ENCODE measurements at places on chromosomes 4 and X.
A peak's percentile ranks its signal among the peaks of the same experiment; 100 is the strongest.

- no peak for DNase-seq
Measured at GRCh38 chr4:44145868-44146267, 302.7 kb downstream of the KCTD8 start.

- no peak for DNase-seq
Measured at GRCh38 chr4:40918330-40918729, 168.6 kb downstream of the NSUN7 start.

GRCh38 chrX:145729635-145730034, 88.0 kb upstream of the SLITRK2 start:
- DNase-seq, result no peak

DNA sequence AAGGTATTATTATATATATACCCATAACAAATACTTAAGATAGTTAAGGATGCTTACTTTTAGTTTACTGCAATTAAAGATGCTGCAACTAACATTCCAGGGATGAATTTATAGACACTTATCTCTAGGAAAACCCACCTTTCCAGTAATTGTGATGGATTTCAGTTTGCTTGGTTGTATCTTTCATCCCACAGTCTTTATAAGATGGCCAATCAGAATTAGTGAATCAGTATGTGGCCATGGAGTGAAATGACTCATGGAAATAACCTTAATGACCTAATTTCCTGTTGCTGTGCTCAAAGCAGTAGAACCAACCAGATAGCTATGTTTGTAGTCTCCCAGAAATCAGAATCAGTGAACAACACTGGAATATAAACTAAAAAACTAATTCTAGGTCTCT, 26.4 kb downstream of the MOSPD2 start:
- no peak for DNase-seq

GRCh38 chrX:107440187-107440586, 9.3 kb upstream of the FRMPD3 start:
- DNase-seq, result no peak

DNA sequence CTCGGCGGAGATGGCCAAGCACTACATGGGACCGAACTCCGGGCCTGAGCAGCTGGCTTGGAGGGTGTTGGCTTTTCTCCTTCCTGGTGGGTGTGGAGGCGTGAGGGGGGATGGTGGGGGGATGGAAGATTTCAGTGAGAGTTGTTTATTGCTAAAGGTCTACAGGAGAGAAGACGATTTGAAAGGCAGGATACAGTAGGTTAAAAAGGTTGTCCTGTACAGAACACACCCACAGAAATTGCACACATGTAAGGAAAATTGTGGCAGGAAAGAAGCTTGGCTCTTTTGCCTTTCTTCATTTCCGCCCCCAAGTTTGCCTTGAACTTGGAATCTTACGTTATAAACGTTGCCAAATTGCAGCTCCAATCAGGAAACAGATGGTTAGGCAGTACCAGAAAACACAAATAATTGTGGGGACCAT, 74.1 kb upstream of the STOX2 start:
- no peak for DNase-seq

DNA sequence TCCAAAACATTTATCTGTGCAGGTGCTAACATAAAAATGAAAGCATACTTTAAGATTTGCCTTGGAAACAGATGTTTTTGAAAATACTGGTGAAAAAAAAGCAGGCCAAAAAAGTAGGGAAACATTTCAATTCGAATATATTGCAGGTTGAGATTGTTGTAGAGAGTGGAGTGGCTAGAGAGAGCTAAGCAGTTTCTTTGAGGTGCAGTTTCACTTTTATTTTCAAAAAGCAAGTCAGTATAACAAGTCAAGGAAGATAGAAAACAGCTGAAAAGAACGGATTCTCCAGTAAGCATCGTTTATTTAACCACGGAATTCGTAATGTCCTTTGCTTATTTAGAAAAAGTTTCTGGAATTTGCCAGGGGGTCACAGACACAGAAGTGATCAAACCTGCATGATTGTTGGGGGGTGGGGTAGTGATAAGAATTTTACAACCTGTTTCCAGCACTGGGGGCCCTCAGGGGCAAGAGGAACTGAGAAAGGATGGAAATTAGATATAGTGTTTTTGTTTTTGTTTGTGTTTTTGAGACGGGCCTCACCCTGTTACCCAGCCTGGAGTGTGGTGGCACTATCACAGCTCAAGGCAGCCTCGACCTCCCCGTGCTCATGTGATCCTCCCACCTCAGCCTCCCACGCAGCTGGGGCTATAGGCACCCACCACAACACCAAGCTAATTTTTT, 175.0 kb downstream of the TENM3 start:
- DNase-seq, result no peak

DNA sequence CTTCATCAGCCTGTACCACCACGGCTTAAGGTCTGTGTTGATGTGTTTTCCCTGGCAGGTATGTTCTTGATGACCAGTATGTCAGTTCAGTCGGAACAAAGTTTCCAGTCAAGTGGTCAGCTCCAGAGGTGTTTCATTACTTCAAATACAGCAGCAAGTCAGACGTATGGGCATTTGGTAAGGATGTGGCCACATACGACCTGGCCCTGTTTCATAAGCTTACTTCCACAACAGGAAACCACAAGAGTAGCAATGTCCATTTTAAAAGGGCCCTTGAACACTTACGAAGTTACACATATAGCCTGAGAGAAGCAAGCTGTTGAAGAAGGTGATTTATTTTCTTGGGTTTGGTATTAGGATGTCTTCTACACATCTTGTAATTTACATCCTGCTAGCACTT, 46.1 kb downstream of the BMX start:
- DNase-seq, result no peak

DNA sequence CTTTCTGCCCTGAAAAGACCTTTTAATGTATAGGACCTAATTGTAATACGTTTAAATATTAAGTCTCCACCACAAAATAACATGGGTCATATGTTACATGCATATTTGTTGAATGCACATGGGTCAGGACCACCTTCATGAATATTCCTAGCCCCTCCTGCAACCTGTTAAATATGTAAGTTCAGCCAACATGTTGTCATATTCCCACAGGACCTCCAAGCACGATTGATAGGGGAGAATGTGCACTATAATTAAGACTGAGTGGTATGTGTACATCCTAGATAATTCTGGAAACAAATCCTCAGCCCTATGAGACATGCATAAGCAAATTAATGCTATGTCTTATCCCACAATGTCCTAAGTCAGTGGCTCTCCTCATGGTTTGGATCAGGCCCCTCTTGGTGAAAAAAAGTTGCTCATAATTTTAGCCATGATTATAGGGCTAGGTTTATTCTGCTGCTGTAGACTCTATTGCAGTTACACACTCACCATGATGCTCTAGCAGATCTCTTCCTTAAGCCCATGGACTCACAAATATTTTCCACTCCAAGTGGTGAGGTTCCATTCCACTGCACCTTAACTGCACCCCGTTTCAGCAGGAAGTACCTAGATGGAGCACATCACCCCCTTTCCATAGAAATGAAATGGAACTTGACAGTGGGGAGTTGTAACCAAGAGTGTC, 10.2 kb downstream of the TIGD2 start:
- DNase-seq, result no peak

GRCh38 chr4:119206178-119206577, 6.3 kb upstream of the USP53 start:
- DNase-seq, result no peak

DNA sequence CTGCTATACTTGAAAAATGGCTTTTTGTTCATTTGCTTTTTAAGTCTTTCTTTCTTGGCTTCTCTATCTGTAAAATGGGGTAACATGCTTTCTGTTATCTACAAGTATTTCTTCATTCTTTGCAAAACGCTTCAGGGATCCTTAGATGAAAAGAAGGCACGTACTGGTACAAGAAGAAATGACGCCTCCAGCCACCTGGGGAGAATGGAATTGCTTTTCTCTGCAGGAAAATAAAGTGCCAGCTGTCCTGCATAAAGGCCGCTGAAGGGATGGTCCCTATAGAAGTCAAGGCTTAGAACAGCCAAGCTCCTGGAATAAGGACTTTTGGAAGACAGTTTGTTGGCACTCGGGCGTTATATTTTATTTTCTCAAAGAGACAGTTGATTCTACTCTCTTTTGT, 210.8 kb upstream of the RASGEF1B start:
- no peak for DNase-seq

DNA sequence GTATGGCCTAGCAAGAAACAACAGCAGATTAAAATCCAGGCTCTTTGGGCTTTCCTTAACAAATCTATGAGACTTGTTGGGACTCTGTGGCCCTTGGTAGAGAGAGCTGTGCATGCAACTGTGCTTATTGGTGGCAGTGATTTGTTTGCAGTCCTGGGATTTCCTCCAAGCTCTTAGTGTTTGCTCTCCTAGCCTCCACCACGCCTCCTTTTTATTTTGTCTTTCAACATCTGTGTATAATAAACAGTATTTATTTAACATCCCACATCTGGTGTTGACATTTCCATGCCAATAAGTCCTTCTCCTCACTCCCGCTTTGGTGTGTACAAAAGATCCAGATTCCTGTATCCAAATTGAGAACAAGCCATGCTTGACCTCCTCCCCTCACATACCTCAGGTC, 3.1 kb downstream of the TNMD start:
- DNase-seq, result no peak

- DNase-seq, result no peak
Measured at GRCh38 chr4:76963131-76963750, 13.7 kb downstream of the SEPTIN11 start.

GRCh38 chr4:39571054-39571453, 43.8 kb upstream of the UGDH start:
- no peak for DNase-seq

- DNase-seq, result no peak
Measured at GRCh38 chr4:764405-765169, 59.0 kb downstream of the PCGF3 start.

- DNase-seq, result no peak
Measured at GRCh38 chr4:16259889-16260246, 33.6 kb upstream of the TAPT1 start.

GRCh38 chr4:147360301-147360700, 120.6 kb upstream of the EDNRA start:
- no peak for DNase-seq

GRCh38 chr4:182091128-182091527, 152.1 kb upstream of the TENM3 start:
- no peak for DNase-seq

GRCh38 chr4:112358415-112358814, 61.2 kb downstream of the ALPK1 start:
- no peak for DNase-seq

DNA sequence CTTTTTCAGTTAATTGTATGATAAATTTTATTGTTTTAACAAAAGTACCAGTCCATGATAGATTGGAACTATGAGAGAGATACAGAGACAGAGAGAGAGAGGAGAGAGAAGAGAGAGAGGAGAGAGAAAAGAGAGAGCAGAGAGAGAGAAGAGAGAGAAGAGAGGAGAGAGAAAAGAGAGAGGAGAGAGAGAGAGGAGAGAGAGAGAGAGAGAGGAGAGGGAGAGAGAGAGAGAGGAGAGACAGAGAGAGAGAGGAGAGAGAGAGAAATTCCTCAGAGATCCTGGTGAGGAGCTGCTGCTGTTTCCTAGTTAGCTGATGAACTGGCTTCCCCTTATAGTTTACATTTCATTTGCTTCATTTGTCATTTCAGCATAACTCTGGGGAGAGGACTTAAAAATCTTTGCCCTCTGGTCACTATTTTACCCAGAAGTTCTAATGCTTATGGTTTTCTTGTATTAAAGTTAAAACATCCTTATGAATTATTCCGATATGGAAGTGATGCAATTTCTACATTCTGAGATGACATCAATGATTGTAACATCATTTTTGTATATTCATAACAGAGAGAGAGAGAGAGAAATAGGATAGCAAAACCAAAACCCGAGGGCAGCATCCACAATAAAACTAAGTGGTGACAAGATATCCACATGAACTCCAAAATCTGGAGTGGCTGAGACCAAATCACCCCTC, 10.8 kb downstream of the CTAG1A start:
- no peak for DNase-seq

GRCh38 chrX:37745835-37746217, 34.0 kb upstream of the CYBB start:
- DNase-seq, result no peak

DNA sequence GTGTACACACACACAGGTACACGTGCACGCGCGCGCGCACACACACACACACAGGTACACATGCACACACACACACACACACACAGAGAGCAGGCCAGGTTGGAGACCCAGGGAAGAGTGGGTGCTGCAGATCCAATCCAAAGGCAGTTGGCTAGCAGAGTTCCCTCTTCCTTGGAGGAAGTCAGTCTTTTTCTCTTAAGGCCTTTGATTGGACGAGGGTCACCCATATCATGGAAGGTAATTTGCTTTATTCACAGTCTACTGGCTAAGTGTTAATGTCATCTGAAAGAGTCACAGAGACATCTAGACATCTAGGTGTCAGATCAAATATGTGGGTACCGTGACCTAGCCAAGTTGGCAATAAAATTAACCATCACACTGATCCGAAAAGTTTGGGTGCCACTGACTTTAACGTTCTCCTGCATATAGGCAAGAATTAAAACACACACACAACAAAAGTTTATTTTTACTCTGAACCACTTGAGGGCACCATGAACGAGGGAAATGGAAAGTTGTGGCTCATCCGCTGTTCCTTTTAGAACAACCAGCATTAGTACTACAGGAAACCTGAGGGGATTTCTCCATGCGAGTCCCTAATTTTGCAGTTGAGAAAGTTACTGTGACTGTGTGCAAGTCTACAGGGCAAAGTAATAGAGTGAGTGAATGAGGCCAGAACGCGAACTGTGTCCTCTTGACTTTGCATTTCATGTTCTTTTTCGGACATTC, 66.0 kb upstream of the STOX2 start:
- DNase-seq, result no peak

- no peak for DNase-seq
Measured at GRCh38 chr4:147658501-147658900, 25.5 kb downstream of the PRMT9 start.

DNA sequence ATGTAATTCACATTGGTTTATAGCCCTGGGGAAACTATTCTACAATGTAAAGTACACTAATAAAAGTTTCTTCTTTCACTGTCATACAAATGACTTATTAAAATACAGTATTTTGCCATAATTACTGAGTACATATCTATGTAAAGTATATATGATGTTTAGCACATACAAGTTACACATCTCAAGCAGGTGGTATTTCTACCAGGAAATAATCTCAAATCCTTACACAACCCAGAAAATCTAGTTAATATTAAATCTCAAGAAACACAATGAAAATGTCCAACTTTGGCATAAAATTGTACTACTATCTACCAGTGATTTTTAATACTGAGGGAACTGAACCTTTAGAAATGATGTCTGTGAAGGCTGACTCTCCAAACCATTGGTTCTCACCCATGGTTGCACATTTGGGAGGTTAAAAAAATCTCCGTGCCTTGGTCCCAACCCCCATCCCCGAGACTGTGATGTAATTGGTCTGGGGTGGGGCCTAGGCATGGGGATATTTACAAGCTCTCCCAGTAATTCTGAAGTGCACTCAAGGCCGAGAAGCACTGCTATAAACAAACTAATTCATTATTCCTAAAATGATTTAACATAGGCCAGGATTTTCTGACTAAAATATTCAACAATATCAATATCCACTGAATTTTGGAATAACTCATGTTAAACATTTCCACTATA, 27.6 kb downstream of the MAP3K15 start:
- DNase-seq, result no peak

GRCh38 chr4:8849266-8850073, 22.2 kb downstream of the HMX1 start:
- DNase-seq, result peak; percentile 36

Data from ecto neural progenitor cell (in vitro differentiated cells).